B cell (primary cell): ENCODE measurements at places on chromosomes 3 and 15. TPM values are rescaled to one million over a fixed set of nuclear protein-coding genes. Genes with fewer than 3 reads are reported as not detected.

DNA sequence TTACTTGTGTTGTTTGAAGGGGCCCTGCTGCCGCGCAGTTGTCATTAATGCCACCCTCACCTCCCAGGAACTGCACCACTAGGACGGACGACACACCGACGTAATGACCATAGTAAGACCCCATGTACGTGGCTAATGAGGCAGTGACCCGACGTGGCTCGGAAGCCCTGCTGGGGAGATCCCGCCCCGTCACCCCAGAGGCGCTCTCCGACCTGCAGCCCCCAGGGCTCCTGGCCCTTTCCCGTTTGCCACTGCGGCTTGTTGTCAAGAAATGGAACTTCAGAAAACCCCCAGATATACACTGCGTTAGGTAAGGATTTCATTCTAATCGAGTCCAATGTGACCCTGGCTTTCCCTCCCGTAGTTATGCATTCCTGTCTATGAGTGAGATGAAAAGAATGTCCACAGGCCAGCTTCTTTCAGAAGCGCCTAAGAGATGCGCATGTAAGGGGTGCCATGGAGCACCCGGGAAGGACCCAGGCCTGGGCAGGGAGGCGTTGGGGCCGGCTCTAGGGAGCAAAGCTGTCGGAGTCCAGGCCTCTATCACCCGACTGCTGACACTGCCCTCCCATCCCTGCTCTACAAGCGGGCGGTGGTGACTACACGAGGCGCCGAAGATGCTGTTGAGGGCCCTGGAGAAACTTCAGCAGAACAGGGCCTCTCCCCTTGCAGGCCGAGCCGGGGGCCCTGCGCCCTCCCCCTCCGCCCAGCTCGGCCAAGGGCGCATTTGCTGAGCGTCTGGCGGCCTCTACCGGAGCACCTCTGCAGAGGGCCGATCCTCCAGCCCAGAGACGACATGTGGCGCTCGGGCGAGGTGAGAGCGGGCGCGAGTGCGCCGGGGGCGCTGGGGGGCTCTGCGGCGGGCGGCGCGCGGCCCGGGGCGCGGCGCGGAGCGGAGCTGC, at the start of gene GABRA5:
TSS of gene GABRA5 (plus strand) at position 765 of the 902 bp plus-strand sequence. CDS start 2,187 bp downstream, outside the sequence.
- no peak for DNase-seq
- no peaks in the 10 kb centered on the region for H3K36me3 ChIP-seq
- no peak within 1 kb of the TSS for H3K4me3 ChIP-seq
- peaks cover 10% of the 10 kb centered on the region for H3K27me3 ChIP-seq
- H3K4me1 ChIP-seq: no peaks in the 10 kb centered on the region

DNA sequence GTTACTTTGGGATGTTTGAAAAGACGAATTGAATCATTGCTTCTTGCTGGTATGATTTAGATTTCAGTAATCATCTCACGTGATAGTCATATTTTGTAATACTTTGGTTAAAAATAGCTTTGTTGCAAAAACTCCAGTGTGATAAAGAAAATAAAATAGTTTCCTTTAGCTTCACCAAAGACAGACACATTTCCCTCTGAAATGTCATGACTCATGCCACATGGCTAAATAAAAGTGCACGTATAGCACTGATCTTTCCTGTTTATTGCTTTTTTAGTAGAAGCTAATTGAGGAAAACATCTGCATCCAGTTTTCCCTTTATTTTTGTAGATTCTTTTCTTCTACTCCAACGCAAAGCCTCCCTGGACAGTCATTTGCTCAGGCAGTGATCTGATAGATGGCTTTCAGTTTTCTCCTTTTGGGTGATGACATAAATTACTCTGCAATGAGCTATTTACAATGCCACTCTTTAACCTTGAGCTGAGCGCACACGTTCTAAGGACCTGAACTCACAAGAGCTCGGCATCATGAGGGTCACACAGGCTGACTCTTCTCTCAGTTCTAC, 84.9 kb downstream of the ARNT2 start:
- DNase-seq: no peak
- no peaks in the 10 kb centered on the region for H3K27me3 ChIP-seq
- H3K27ac ChIP-seq: no peak overlapping the region
- H3K4me1 ChIP-seq: no peaks in the 10 kb centered on the region

Gene ZNF80
- 0.27 and 0.42 TPM in 2 replicates for total RNA-seq

- H3K4me3 ChIP-seq: no peak overlapping the region
- peak overlapping the region; percentile 12 for H3K27ac ChIP-seq
- no peaks in the 10 kb centered on the region for H3K27me3 ChIP-seq
- peak; percentile 53 for DNase-seq
- peaks cover 41% of the 10 kb centered on the region for H3K36me3 ChIP-seq
Measured at GRCh38 chr15:49145651-49146609, 9.5 kb downstream of the COPS2 start.

DNA sequence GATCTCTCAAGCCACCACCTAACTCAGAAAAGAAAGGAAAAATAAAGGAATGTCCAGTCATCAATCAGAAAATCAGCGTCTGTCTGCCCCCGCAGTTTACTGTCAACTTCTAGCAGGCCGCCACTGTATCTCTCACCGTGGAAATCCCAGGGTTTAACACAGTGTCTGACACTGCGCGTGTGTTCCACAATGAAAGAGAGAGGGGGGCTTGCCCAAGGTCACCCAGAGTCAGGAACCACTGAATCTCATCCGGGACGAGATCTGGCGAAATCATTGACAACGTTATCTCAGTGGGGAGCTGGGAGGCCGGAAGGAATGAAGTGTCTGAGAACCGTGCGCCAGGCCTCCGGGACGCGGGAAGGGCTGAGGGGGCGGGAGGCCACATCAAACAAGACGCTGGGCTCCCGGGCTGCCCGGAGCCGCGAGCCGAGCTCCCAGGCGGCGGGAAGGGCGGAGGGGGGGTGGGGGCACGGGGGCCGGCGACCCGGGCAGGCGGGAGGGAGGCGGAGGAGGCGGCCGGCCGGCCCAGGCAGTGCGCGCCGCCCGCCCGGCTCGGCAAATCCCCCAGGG, 2.2 kb upstream of the HES1 start:
- peaks cover 61% of the 10 kb centered on the region for H3K4me1 ChIP-seq
- no peak overlapping the region for H3K4me3 ChIP-seq
- peak overlapping the region; percentile 5 for H3K27ac ChIP-seq
- no peaks in the 10 kb centered on the region for H3K27me3 ChIP-seq

DNA sequence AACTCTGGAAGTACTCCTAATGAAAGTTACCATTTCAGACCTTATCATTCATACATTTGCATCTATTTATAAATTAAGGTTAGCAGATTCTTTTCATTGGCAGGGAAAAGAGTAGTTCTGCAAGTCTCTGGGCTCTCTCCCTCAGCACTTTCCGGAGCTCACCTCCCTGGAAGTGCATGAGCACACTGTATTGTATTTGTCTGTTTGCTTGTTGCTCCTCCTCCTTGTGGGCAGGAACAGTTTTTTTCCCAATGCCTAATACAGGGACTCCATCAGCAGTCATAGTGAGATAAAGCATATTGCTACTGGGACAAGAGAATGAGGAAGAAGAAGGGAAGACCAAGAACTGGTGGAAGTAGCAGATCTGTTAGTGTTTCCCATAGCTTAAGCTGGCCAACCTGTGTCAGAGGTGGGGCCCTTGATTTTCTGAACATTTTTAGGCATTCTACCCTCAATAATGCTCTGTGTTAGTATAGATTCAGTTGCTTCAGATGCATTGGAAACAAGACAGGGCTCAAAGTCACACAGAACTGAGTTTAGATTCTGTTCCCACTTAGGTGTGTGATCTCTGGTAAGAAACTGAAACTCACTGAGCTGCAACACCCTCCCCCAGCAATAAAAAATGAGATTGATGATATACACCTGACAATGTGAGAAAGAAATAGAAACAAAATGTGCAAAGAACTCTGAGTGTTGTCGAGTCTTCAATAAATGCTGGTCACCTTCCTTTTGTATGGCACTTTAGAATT, 407.8 kb downstream of the TUSC7 start:
- no peak for DNase-seq
- H3K4me3 ChIP-seq: no peak overlapping the region
- no peaks in the 10 kb centered on the region for H3K4me1 ChIP-seq
